ENCODE measurements at places on chromosomes 1 and 21.

- DNase-seq: no peak
Measured at GRCh38 chr1:65953170-65953569, 160.5 kb downstream of the PDE4B start.

DNA sequence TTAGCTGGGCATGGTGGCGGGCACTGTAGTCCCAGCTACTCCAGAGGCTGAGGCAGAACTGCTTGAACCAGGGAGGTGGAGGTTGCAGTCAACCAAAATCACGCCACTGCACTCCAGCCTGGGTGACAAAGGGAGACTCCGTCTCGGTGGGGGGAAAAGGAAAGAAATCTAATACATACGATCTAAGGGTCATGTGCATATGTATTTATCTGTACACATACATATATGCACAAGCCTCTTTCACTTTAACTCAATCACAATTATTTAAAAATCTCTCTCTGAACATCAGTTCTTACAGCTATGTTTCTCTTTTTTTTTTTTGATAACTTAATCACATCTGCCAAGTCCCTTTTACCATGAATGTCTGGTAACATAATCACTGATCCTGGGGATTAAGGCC, 34.7 kb downstream of the EVA1C start:
- no peak for DNase-seq

GRCh38 chr1:159469921-159470533, 30.5 kb downstream of the OR10J1 start:
- DNase-seq: no peak

- DNase-seq: no peak
Measured at GRCh38 chr1:3842912-3843311, 14.1 kb downstream of the CEP104 start.

DNA sequence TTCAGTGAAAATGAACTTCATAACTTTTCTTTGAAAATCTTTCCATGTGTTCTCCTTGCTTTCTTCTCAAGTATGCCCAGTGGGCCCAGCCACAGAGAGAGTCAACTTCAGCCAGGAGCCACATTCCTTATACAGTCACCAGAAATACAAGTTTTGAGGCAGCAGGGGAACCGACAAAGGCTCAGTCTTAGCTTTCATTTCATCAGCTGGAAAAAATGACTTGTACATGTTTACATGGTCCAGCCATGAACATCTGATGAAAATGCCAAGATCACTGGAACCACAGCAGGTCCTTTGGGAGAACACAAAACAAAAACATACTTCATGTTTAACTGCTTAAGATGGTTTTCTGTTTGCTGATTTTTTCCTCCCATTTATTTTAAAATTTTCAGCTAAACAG, 72.5 kb downstream of the SYDE2 start:
- DNase-seq: no peak

DNA sequence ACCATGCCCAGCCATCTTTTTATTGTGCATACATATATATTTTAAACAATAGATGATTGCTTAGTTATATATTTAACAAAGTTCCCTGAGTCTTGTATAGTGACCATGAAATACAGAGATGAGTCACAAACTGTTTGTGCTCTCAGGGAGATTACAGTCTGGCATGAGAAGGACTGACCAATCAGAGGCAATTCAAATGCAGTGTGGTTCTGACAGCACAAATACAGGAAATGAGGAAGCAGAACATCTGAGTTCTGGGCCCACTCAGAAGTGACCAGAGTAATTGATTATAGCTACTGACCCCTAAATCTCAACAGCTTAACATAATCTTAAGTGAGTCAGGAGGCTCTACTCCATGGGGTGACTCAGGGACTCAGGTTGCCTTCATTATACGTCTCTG, 534.5 kb downstream of the OMA1 start:
- no peak for DNase-seq

DNA sequence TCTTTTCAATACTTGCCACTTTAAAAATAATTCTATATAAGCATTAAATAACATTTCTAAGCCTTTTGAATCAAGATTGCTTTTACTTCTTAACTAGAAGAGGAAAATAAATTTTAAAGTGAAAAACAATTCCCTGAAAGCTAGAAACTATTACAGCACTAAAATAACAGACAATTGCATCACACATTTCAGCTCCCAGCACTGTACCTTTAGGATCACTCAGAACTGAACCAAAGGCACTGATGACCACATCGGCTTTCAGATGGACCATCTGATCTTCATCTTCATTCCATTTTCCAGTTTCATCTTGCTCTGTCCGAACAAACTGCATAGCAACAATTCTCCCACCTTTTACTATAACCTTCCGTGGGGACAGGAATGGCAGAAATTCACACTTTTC, 347.3 kb downstream of the DPYD start:
- DNase-seq: no peak

GRCh38 chr1:66938613-66939012, 13.8 kb downstream of the MIER1 start:
- DNase-seq: no peak

- no peak for DNase-seq
Measured at GRCh38 chr1:181675091-181675917, 192.0 kb downstream of the CACNA1E start.

DNA sequence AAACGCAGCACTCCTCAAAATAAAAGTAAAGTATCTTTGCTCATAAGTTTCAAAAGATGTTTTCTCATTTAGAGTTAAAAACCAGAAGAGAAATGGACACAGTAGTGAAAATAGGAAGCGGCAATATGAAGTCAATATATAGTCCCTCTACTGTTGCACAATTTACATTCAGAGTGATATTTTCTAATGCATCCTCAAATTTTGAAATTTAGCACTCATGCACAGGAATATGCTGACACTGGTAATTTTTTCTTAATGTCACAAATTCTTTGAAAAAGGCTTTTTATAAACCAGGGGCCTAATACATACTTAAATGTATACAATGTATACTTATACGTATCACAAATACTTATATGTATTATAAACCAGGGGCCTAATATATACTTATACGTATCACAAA, 19.5 kb downstream of the ST7L start:
- no peak for DNase-seq

GRCh38 chr1:241470361-241470760, 49.2 kb downstream of the FH start:
- no peak for DNase-seq

Measured in effector CD8-positive, alpha-beta T cell (primary cell).